ENCODE measurements at places on chromosomes 4 and X.

DNA sequence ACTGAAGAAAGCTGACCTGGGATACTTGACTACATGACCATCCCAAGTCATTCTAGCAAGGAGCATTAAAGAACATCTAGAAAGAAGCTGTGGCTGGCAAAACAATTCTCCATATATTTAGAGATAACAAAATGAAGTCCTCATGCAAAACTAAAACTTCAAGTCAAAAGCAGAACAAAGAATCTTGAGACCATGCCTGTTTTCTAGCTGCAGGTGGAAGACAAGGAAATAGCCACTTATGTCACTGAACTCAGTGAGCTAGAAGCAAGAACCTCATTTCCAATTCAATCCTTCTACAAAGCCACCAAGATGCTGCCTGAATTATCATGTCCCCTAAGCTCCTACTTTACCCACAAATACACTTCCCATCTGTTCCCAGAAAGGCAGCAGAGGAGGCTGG, 13.8 kb downstream of the USP46 start:
- DNase-seq: no peak

GRCh38 chrX:142095651-142096245, 109.3 kb downstream of the MAGEC2 start:
- no peak for DNase-seq

DNA sequence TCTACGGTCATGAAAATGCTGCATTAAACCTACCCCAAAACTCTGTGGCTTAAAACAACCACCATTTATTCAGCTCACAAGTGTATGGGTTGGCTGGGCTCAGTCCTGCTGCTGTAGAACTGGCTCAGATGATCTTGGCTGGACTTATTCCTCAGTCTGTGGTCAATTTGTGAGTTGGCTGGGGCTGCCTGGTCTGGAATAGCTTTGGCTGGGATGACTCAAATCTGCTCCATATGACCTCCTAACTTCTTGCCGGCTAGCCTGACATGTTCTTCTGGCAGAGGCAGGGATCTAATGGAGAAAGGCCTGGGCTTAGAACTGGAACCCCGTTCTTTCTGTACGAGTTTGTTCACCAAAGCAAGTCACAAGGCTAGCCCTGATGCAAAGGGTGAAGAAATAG, 71.7 kb downstream of the CFAP299 start:
- no peak for DNase-seq

DNA sequence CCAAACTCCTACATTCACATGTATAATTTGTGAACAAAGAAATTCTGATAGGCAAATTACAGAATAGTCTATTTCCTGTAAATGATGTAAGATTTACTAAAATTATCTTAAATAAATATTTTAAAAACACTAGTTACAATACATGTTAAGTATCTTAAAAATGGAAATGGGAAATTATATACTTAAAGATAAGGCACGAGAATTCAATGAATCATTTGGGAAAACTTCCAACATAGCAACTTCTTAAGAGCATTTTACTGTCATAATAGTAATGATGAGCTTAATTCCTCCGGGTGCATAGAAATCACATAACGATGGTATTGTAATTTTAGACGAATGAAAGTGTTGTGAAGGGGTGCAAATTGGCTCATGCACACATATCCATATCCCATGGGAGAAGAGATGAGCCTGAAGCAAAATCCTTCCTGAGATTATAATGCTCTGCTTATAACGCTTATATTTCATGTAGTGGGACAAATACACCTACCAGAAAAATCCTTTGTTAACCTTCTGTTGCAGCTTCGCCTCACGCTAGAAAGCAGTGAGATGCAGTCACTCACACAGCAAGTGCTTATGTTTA, 873.5 kb downstream of the PDHA2 start:
- DNase-seq: no peak

- no peak for DNase-seq
These were observed 101.4 kb upstream of the PDE5A start for GRCh38 chr4:119729835-119730670.

- no peak for DNase-seq
These were observed 7.0 kb downstream of the PRSS12 start for GRCh38 chr4:118345813-118346212.

DNA sequence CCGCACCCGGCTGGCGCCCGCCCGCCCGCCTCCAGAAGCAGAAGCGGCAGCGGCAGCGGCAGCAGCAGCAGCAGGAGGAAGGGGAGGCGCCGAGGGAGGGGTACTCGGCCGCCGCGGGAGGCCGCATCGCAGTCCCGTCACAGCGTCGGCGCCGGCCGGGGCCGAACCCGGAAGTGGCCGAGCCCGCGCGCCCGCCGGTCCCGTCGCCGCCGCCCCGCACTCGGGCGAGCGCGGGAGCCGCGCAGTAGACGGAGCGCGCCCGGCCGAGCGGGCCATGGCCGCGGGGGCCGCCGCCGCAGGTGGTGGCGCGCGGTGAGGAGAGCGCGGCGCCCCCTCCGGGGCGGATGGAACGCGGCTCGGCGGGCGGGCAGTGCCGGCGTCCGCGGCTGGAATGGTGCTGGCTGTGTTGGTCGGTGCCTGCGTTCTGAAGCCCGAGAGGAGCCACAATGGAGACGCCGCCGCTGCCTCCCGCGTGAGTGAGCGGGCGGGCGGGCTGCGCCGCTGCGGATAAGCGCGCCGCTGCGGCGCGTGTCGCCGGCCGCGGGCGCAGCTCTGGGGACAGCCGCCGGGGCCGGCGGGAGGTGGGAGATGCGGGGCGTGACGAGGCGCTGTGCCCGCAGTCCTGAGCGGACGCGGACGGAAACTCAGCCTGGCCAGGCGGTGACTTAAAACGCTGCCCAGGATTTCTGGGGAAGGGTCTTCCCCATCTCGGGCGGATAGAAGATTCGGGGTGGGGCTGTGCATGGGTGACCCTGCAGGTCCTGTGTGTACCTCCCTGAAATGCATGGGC, at the start of gene KLHL2:
Gene KLHL2, plus strand, starts transcription at position 131 of the 790 bp plus-strand sequence. Its CDS starts 316 bp downstream, at position 447.
- peak; percentile 67 for DNase-seq

GRCh38 chr4:42371305-42372252, 25.7 kb upstream of the SHISA3 start:
- peak; percentile 57 for DNase-seq

DNA sequence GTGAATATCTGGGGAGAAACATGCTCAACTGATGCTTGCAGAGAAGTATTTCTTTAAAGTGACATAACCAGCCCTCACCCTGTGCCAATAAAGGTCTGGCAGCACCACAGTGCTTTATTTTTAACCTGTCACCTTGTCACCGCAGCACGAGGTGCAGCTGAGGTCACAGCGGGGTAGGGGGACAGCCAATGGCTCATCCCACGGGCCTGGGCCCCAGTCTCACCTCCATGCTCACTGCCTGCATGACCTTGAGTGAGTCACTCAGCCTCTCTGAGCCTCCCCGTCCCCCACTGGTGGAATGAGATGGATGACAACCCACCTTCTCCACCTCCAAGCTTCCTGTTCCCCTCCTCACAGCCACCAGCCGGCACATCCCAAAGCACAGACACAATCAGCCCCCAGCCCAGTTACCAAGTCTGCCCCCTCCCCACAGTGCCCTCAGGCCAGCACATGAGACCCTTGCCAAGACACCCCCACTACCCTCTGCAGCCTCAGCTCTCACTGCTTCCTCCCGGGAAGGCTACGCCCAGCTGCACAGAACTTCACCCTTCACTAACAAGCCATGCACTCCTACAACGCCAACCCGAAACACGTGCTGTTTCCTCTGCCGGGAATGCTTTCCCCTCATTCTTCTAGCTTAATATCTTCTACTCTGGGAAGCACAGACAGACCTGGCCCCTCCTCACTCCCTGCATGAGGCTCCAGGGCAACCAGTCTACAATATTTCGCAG, 24.9 kb upstream of the MAN2B2 start:
- no peak for DNase-seq

- DNase-seq: peak; percentile 69
These were observed 17.1 kb downstream of the HERC3 start for GRCh38 chr4:88609387-88609786.

- no peak for DNase-seq
These were observed 10.8 kb upstream of the GTPBP6 start for GRCh38 chrX:329291-329910.

DNA sequence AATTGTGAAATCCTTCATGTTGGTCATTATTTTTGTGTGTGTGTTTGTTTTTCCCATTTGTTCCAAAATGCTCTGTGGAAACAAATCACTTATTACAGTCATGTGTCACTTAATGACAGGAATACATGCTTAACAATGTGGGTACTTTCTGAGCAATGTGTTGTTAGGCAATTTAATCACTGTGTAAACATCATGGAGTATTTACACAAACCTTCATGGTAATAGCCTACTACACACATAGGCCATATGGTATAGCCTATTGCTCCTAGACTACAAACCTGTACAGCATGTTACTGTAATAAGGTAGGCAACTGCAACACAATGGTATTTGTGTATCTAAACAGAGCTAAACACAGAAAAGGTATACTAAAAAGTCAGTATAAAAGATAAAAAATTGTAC, 388.9 kb upstream of the PPP1R2C start:
- DNase-seq: no peak

DNA sequence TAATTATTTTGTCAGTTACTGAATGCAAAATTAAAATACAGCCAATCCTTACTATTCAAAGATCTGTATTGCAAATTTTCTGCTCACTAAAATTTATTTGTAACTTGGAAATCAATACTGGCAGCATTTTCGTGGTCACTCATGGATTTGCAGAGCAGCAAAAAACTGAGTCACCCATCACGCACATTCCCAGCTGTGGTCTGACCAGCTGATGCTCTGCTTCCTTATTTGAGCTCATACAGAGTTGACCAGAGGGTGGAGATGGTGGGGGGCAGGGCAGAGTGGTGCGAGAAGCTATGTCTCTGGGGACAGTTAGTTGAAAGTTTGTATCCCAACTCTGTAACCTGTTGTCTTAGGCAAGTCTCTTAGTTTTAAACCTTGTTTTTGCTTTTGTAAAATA, 214.8 kb downstream of the SPCS3 start:
- DNase-seq: no peak

All from kidney capillary endothelial cell (primary cell).